NCI-H1092 (cell line): ENCODE measurements at places on chromosomes 2 and 18.

DNA sequence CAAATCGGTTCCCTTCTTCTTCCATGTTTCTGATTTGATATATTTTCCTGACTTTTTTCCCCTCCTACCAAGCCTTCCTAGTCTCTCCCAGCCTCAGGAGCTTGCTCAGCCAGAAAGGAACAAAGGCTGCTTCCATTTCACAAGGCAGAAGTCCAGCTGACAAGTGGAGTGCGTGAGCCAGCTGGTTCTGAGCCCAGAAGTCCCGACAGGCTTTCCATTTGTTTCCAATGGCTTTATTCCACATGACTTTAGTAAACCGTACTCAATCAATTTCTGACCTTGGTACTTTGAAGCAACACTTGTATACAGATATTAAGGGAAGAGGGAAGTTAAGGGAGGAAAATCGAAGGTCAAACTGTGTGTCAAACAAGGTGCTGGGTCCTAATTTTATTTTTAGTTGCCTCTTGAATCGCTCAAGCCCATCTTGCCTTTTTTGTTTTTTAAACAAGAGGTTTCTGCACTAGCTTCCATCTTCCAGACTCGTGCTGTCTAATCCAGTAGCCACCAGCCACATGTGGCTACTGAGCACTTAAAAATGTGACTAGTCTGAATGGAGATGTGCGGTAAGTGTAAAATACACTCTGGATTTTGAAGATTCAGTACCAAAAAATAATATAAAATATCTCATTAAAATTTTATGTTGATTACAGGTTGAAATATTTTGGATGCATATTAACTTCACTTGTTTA is 36.2 kb downstream of the WIPF1 start:
- DNase-seq: peak; percentile 84

- no peak for DNase-seq
These were observed 4.0 kb upstream of the RTP5 start for GRCh38 chr2:241865416-241865956.

DNA sequence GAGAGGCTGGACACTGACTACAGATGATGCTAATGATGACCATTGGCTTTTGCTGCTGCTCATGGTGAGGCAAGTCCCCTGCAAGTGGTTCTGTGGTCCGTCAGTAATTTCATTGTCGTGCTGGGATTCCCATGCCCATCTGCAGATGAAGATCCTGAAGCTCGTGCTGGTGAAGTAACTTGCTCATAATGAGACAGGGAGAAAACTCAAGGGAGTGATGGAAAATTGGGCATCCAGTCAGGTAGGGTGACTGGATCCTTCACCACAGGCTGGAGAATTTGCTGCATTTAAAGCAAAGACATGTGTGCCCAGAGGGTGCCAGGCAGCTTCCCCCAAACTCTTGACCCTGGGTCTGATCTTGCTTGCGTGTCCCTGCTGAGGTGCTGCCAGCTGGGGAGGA is 125.6 kb downstream of the TSN start:
- no peak for DNase-seq

GRCh38 chr18:77093586-77093985 is 39.0 kb downstream of the MBP start:
- DNase-seq: no peak

GRCh38 chr18:62109676-62110075 is 77.2 kb downstream of the PIGN start:
- DNase-seq: no peak

DNA sequence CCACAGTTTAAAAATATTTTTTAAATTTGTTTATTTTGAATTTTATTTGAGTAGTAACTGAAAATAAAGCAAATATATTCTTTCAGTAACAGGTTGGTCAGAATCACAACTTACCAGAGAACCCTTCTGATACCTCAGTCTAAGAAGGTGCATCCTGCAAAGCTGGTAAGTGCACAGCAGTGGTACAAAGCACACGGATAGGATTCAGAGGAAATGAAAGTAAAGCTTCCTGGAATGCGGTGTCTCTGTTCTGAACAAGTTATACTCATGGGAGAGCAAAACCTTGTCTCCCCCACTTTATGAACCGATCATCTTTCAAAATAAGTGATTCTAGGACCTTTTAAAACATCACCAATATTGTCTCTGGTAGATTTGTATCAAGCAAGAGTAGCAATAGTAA is 398.3 kb downstream of the TMX3 start:
- DNase-seq: no peak

GRCh38 chr2:230690439-230690838 is 22.2 kb upstream of the CAB39 start:
- no peak for DNase-seq

GRCh38 chr2:151808258-151809072 is 19.8 kb downstream of the ARL5A start:
- no peak for DNase-seq

GRCh38 chr2:207895274-207895860 is 125.7 kb upstream of the FZD5 start:
- DNase-seq: no peak

DNA sequence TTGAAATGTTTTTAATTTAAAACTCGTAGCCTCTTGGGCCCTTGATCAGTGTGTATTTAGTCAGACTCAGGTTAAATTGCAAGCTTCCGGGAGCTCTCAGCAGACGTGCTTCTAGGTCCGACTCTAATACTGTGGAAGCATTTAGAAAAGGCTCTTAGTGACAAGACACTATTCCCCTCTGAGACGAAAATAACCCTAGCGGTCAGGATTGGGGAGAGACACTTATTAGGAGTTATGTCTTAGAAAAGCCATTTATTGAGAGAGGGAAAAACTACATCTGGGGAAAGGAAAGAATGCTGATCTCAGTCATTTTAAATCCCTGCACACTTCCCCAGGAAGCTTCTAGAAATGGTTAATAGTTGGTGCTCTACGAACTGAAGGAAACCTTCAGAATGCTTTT is 110.5 kb upstream of the NCK2 start:
- DNase-seq: no peak

- DNase-seq: no peak
These were observed 52.7 kb upstream of the KYNU start for GRCh38 chr2:142824756-142825155.

DNA sequence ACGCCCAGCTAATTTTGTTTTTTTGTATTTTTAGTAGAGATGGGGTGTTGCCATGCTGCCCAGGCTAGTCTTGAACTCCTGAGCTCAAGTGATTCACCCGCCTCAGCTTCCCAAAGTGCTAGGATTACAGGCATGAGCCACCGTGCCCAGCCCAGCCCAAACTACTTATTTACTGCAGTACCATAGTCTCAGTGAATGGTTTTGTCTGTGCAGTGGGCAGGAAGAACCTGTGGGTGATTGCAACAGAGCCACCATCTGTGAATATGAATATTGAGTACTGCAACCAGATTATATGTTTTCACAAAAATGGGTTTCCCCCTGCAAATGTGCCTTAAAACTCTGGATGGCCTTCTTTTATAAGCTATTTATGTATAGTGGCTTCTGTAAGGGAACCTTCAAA is 9.1 kb downstream of the MPPE1 start:
- no peak for DNase-seq

DNA sequence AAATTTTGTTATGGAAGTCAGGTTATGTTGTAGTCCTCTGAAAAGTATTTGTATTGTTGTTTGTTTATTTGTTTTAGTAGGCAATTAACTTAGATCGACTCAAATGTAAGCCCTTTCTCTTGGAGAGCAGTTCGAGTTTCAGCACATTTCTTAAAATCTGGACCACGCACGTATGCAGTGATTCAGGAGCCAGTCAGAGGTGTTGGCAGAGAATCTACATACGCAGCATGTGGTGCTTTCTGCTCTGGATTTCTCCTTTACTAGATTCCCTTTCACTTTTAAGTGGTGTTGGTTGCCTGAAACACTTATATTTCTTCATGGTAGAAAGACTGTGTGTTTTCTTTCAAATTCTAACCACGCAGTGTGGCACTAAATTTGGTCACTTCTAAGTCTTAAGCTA is 773.9 kb upstream of the LRATD1 start:
- DNase-seq: no peak

GRCh38 chr2:226638576-226638975 is 161.0 kb downstream of the IRS1 start:
- no peak for DNase-seq

DNA sequence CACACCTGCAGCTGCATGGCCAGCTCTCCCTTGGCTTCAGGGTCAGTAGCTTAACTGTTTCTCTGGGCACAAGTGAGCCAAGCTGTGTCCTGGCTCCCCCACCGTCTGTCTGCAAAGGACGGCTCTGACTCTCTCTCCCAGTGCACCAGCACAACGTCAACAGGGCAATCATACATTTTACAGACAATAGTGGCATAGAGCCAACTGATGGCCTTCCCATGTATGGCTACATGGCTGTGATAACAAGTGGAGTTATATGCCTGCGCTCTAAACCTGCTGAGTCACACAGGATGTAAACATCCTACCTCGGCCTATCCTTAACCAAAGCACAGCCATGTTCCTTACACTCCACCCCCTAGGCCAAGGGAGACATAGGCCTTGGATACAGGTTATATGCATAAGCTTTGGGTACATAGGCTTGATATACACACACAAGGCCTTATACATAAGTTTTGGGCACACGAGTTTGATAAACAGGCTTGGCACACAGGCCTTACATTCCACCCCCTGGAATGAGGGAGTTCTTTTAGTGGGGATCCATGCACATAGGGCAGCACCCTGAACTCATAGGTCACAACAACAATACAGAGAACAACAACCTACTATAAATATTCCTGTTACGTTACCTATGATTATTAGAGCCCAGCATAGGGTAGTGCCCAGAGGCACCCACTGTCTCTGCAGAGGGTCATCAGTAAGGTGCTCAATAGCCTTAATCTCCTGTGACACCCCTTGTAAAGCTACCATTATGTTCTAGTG is 17.7 kb downstream of the PHOSPHO2 start:
- no peak for DNase-seq

- DNase-seq: peak; percentile 61
These were observed 146.7 kb downstream of the MYO3B start for GRCh38 chr2:170324640-170325046.

- DNase-seq: no peak
These were observed 36.3 kb downstream of the RTP5 start for GRCh38 chr2:241905716-241906377.

GRCh38 chr2:191105082-191105481 is 45.7 kb downstream of the STAT4 start:
- no peak for DNase-seq

DNA sequence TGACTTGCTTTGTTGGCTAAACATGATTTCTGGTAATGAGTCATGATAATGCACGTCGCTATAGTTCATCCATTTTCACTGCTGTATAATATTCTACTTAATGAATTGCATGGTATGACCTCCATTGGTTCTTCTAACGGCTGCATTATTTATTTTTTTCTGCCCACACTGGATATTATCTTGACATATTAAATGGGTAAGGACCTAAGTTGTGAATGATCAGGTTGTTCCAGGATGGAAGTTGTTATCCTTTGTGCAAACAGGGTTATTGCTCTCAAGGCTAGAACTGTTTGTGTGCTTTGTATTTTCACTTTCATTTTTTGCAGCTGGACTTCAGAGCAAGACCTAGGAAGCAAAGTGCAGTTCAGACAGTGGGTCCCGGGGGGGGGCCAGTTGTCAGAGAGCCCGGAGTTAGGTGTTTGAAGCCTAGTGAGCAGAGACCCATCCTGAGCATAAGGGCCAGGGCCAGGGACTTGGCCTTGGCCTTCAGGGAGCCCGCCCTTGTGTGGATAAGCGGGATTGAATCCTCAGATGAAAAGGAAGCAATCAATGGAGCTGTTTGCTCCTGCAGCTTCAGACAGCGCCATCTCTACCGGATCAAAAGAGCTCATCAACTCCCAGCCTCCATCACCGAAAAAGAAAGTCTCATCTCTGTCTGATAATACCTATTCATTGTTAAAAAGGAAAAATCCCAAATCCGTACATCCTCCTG is 48.2 kb downstream of the AGAP1 start:
- DNase-seq: no peak

DNA sequence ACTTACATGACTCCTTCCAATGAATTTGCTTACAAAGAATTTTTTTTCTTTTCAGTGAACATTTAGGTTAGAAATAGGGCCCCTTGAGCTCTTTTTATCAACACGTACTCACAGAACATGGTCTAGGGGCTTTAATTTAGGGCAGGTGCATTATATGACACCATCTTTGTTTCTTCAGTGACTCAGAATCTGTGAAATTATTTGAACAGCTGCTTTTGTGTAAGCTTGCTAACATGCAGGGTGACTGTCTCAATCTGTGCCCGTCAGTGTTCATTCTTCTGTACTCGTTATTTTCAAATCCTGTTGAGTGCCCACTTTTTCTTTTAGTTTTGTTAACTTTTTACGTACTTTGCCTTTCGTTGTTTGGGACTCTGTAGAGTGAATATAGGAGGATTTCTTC is 52.8 kb upstream of the CABYR start:
- peak; percentile 49 for DNase-seq

GRCh38 chr18:30991397-30991796 is 51.1 kb downstream of the DSC3 start:
- no peak for DNase-seq

DNA sequence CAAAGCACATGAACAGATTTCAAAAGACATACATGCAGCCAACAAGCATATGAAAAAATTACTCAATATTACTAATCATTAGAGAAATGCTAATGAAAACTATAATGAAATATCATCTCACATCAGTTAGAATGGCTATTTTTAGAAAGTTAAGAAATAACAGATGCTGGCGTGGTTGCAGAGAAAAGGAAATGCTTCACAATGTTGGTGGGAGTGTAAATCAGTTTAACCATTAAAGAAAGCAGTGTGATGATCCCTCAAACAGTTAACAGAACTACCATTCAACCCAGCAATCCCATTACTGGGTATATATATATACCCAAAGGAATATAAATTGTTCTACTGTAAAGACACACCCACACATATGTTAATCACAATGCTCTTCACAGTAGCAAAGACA is 117.7 kb upstream of the SETBP1 start:
- no peak for DNase-seq

DNA sequence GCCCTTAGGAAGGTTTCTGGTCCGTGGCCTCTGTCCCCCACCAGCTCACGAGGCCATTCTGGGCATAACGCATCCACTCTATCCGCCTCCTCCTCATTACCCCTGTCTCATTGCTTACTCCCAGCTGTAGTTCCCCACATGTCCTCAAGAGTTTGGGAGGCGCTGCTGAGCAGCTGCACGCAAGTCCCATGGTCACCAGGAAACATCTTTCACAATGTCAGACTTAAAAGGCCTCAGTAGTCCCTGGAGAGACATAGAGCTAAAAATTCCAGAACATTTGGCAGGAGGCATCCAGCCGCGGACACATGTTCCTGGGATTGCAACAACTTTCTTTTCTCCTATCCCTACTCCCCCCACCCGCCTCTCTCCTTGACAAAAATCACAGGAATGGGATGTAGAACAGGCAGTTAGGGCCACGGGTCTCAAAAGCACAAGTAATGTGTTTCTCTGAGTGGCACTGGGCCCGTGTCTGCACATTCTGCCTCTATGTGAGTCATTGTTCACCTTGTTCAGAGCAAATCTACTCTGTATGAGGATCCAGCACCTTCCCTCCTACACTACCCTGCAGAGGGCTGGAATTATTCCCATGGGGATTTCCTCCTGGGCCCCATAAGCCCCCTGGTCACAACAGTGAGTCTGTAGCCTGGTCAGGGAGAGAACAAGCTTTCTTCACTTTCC is 8.1 kb downstream of the LBH start:
- DNase-seq: no peak
